SHP77 (cell line): ENCODE measurements at places on chromosomes 6 and 20.
A peak's percentile ranks its signal among the peaks of the same experiment; 100 is the strongest.

GRCh38 chr6:139852488-139853140 lies 478.2 kb upstream of the CITED2 start:
- no peak for DNase-seq

DNA sequence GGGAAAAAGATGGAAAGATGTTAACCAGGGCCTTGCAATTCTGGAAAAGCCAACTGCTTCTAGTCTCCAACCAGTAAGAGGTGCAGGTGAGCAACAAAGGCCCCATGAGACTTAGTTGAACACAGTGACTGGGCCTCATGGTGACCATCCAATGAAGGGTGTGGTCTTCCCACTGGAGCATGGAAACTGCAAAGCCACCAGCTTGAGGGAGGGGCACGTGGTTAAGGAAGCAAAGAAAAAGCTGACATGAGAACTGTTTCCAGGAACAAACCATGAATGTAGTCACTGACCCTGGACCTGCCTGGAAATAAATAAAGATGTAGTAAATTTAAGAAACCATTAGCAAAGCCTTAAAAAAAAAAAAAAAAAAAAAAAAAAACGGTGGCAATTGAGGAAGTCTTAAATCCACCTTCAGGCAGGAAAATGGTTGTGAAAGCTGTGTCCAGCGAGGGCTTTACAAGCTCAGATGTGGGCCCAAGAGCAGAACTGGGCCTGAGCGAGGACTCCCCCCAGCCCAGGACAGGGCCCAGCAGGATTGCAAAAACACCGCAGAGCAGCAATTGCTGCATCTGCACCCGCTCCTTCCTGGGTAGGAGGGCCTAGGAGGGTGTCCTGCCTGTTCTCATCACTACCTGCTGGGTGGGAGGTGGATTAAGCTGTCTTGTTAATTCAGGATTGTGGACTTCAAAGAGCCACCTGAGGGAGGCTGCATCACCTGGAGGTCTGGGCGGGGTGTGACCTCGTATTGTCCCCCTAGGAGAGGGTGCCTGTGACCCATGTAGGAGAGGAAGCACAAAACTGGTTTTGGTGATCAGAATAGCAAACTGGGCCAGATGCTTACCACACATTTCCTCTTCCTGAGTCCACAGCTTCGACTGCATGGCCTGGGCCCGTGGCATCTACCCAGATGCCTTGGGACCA lies 10.3 kb downstream of the GFRA4 start:
- no peak for DNase-seq

GRCh38 chr6:315226-315625 lies 22.9 kb downstream of the DUSP22 start:
- no peak for DNase-seq

GRCh38 chr6:168713839-168714238 lies 272.9 kb downstream of the SMOC2 start:
- peak; percentile 38 for DNase-seq

- DNase-seq: no peak
These were observed 69.0 kb downstream of the ID4 start for GRCh38 chr6:19906171-19906570.

DNA sequence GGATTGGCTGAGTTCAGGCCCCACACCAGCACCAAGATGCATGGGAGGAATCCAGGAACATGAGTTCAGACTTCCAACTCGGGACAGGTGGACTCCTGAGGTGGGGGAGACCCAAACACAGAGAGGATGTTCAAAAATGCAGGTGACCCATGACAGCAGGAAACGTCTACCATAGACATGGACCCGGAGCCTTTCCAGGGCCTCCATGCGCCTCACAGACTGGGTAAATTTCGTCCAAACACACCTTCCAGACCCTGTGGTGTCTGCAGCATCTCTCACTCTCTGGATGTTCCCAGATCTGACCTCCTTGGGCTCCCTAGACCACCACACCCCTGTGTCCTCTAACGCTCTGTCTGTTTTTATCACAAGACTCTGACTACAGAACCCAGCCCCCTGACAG lies 87.7 kb downstream of the PXDC1 start:
- no peak for DNase-seq

DNA sequence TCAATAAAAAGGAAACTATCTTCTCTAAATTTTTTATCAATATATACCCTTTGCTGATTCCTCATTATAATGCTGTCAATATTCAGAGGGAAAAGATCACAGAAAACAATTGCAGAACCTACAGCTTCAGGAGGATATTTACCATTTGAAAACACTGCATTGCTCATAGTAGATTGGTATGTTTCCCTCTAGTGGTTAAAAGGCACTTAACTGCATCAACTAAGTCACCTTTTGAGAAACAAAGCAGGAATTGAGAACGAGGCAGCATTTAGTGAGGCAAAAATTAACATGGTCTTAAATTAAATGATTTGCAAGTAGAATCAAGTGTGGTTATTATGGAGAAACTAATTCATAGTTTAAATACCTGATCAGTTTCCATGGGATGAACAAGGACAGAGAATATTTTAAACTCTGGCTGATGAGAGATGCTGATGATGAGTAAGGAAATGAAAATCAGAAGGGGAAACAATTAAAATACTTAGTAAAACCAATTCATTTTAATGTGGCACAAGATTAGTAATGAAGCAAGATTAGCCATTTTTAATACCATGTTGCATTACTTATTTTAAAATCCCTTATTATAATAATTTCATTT lies 642.1 kb downstream of the EPHA7 start:
- DNase-seq: peak; percentile 59

GRCh38 chr20:41273445-41273844 lies 44.1 kb downstream of the ZHX3 start:
- no peak for DNase-seq

GRCh38 chr20:41003143-41003935 lies 25.3 kb upstream of the TOP1 start:
- DNase-seq: peak; percentile 92

DNA sequence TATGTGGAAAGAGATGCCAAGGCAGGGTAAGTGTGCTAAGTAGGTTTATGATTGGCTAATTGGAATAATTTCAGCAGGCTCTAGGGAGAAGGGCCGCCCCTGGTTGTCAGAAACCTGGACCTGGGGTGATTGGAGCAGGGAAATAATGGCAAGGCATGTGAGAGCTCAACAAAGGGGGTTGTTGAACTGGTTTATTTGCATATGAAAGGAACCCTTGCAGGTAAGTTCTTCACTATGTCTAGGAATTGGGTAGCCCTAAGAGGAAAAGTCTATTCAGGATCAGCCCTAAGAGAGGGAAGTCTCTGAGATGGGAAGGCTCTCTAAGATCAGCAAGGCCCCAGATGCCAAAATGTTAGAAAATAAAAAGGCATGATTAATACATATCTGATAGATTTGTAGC lies 175.4 kb upstream of the PRND start:
- no peak for DNase-seq

DNA sequence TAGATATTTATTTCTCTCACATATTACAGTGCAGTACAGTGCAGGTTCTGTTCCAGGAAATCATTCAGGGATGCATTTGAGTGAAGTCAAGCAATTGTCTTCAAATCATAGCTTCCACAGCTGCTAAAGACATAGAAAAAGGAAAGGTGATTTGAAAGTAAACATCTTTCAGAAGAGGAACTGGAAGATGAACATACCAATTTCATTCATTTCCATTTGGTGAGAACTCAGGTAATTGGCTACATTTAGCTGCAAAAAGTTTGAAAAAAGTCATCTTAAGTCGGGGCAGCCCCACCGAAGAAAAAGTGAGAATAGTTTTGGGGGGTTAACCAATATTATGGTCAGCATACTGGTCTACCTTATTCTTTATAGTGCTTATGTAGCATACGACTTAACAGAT lies 61.4 kb upstream of the IL20RA start:
- no peak for DNase-seq

DNA sequence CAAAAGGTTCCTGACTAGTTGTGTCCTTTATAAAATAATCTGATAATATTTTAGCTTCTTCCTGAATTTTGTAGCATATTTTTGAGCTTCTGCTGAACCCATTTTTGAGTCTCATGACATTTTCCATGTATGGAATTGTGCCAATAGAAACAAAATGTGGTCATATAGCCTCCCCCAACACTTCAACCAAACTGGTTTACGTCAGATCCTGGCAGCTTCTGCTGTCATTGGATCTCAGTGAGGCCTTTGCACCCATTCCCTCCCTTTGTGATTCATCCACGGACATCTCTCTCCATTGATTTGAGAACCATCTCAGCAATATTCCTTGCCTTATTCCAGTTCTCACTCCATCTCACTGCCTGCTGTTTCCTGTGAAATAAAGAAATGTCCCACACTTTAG lies 166.0 kb upstream of the PROKR2 start:
- peak; percentile 92 for DNase-seq

DNA sequence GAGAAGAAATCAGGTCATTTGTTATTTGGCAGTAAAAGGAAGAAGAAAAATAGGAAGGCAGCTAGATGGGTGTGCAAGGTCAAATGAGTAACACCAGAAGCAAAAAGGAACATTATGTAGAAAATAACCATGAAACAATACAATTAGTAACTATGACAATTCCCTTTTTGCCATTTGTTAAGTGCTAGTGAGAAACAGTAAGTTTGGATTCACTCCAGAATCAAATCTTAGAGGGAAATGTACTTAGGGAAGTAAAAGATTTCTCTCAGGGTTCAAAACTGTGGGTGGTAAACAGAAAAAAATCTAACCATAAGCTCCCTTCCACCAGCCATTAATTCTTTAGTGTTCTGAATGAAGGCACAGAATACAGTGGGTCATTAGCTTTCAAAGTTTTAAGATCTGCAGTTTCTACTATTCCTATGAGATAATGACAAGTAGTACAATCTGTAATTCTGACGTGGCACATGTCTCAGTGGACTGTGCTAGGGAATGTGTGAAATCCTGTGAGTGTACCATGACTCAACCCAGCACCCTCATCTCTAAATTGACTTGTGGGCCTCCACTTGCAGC lies 17.1 kb downstream of the REPS1 start:
- no peak for DNase-seq
